ENCODE measurements at places on chromosomes 5 and 9.

DNA sequence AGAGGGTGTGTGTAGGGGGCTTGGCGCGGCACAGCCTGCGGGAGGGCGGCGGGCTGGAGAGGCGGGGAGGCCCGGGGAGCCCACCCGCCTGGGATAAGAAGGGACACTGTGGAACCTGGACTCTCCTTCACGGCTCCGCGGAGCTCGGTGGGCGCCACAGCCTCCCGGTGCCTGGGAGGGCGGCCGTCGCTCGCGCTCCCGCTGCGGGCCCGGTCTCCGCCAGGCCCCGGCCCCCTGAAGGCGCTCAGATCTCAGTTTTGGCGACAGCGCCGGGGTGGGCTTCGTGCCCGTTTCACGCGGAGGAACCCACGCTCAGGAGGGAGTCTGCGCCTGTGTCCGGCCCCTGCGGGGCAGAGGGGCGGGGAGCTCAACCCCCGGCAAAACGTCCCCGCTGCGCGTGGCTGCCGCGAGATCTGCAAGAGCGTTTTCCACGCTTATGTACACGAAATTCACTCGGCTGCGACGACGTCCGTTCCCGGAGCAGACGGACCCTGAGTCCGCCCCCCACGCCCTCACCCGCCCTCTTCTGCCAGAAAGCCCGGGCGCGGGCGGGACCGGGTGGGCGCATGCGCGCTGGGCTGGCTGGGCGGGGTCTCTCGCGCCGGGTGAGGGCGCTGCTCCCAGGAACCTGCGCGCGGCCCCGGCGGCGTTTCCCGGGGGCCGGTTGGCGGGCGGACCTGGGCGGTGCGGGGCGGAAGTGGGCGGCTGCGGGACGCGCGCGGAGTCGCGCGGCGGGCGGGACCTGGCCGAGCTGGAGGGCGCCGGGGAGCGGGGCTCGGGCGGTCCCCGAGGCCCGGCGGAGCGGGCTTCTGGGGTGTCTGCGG is at the start of gene NELFB:
Gene NELFB, plus strand, starts transcription at position 704 of the 824 bp plus-strand sequence.
- peak; percentile 95 for DNase-seq

GRCh38 chr5:35442885-35443639 is 174.6 kb upstream of the SPEF2 start:
- DNase-seq = no peak

- DNase-seq = no peak
These were observed 118.2 kb downstream of the SSBP2 start for GRCh38 chr5:81632679-81633078.

GRCh38 chr5:101390151-101390908 is 487.2 kb upstream of the ST8SIA4 start:
- DNase-seq = no peak

DNA sequence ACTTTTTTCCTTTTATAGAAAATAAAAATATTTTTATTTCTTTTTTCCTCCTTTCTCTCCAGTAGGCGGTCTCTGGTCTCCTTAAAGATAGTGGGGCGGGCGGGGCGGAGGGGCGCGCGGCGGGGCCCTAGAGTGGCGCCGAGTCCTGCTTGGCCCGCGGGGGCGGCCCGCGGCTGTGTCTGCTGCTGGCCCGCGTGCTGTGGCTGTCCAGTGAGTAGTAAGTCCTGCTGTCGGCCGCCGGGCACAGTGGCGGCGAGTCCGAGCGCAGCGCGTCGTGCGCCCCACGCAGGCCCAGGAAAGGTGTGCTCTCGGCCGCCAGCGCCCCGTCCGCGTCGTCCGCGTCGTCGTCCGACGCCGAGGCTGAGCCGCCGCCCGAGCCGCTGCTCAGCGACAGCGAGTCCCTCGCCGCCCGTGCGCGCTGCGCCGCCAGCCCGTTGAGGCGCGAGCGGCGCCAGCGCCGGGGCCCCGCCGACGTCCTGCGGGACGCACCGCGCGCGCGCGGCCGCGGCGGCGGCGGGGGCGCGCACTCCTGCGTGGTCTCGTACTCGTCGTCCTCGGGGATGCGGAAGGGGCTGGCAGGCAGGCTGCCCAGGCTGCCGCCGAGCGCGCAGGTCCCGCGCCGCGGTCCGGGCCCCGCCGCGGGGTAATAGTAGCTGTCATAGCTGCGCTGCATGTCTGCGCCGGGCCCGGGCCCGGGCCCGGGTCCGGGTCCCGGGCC is 52.3 kb downstream of the PSD2 start:
- peak; percentile 61 for DNase-seq

DNA sequence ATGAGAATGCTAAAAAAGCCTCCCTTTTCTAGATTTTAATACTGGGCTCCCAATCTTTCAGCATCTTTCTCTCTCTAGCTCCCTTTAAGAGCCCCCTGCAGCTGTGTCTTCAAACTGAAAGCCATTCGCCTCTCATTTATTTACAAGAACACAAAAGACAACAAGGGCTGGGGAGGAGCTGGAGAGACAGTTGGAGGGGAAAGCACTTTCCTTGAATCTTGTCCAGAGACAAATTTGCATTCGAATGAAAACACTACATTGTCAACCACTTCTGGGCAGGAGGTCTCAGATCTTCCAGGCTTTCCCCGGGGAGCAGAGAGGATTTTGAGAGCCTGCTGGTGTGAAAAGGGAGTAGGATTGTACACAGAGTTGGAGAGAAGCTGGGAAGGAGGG is 518.3 kb downstream of the CTNND2 start:
- DNase-seq = no peak

GRCh38 chr9:91944711-91945110 is 5.3 kb downstream of the ROR2 start:
- DNase-seq = no peak

GRCh38 chr9:71791875-71792274 is 23.6 kb upstream of the CEMIP2 start:
- DNase-seq = no peak

GRCh38 chr9:111362526-111362925 is 32.5 kb upstream of the OR2K2 start:
- no peak for DNase-seq

DNA sequence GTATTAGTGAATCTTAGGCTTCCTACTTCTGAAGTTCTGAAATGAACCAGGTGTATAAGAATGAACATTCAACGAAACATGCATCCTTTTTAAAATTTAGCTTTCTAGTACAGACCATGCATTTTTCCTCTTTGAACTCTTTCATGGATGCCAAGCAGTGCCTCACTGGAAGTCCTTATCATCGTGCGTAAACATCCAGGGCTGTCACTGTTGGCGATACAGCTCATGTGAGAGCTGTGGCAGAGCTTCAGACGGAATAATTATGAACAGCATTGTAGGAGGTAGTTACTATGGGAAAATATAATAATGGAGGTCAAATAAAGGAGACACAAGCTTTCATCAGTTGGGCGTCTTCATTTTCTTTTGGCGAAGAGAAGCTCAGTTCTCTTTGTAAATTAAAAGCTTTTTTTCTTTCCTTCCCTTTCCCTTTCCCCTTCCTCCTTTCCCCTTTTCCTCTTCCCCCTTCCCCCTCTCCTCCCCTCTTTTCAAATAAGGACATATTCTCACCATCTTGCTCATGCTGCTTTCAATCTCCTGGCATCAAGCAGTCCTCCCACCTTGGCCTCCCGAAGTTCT is 167.3 kb downstream of the KDM4C start:
- no peak for DNase-seq

DNA sequence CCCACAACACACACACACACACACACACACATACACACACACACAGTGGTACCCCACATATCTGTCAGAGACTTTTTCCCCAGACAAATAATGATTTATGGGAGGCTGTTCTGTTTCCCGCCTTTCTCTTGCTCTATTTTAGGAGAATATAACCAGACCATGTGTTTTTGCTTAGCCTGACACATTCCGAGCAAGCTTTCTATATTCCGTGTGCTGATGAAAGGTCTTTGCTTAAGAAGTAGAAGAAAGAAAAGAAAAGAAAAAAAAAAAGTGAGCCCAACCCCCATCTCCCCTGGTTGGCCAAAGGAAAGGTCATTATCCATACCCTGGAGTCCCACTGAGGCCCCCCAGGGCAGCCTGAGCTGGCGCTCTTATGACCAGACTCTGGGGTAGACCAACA is 338.6 kb downstream of the SLIT3 start:
- DNase-seq = no peak

DNA sequence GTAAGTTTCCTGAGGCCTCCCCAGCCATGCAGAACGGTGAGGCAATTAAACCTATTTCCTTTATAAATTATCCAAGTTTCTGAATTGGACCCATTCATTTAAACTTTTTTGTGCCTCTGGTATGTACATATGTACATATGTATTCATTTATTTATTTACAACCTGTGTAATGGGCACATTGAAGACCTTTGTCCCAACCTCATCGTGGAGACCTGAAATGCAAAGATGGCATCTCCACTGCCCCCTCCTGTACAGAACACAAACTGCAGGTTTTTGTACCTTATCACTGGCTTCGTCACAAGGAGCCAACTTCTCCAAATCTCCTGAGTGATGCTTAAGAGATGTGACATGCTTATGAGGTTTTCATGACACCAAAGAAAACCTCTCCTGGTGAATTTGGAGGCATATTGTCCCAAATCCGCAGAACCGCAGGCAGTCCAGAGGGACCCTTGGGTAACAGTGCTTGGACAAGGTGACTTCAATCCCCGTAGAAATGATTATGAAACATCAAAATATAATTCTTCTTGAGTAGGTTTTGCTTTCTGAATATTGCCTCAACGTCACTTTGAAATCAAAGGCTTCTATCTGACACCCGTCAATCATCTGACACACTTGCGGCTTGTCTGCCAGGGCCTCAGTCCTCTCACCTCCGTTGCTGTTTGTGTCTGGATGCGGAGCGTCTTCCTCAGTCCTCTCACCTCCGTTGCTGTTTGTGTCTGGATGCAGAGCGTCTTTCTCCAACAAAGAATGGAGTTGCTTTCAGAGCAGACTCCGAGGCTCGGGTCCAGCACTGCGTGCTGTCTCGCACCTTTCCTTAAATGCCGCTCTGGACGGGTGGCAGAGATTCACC is 135.0 kb upstream of the IRX4 start:
- DNase-seq = no peak

DNA sequence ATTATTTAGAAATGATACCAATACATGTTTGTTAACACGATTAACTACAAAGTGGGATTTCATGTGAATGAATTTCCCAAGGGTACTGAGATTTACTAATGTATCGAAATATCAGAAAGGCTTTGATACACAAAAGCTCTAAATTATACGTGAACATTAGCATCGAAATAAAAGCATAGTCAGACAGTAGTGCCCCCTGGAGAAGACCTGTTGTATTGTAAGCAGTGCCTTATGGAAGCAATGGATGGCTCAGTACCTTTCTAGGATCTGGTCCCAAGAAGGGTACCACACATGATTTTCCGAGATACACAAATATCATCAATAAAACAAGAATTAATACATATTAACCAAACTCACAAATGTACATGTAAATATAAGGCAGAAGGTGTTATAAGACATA is 153.8 kb downstream of the CDH12 start:
- no peak for DNase-seq

- no peak for DNase-seq
These were observed 175.9 kb downstream of the ARRDC3 start for GRCh38 chr5:91207248-91207647.

- DNase-seq = no peak
These were observed 232.1 kb downstream of the SH3GL2 start for GRCh38 chr9:17810728-17811571.

DNA sequence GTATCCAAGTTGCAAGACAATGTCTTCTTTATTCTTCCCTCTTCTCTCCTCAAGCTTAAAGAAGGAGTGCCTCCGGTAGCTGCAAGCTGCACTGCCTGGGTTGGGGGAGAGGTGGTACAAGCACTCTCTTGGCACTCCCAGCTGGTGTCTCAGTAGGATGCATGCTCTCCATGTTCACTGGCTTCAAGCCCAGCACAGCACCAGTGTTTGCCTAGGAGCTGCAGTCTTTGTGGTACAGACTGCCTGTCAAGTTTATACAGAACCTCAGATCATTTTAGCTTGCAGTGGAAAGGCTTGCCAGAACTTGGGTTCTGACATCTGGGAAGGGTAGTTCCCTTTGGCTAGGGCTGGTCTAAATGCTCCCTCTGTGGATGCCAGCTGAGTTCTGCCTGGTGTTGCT is 505.6 kb downstream of the MAN2A1 start:
- no peak for DNase-seq

DNA sequence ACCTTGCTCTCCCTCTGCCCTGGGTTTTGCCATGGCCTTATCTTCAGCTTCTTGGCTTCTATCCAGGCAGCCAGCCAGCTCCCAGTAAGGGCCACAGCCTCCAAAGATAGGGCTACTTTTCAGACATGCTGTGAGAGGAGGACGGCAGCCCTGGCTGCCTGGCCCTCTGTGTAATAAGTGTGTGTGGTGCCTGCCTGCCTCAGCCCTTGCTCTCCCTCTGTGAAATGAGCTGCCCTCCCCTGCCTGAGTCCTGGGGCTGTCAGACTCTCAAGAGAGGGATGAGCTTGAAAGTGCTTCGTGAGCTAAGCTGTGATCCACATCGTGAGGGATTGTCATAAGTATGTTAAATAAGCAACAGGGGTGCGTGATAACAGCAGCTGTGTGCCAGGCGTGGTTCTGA is 8.1 kb downstream of the NDST1 start:
- DNase-seq = no peak

DNA sequence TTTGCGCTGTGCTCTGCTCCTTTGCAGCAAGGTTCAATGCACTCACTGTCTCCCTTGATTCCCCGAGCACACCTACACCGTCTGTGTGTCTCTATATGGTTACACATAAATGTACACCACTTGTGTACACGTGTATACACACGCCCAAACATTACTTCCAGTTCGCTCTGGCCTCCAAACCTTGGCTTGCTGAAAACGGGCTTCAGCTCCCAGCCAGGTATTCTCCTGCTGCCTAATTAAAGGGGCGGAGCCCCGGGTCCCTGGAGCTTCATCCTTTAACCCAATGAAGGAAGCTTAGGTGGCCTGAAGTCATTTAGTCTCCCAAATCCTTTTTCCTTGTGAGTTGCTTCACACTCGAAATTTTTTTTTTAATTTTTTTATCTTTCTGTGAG is 4.6 kb downstream of the ISL1 start:
- no peak for DNase-seq

- no peak for DNase-seq
These were observed 861 bp downstream of the ZFYVE16 start for GRCh38 chr5:80408484-80409366.

DNA sequence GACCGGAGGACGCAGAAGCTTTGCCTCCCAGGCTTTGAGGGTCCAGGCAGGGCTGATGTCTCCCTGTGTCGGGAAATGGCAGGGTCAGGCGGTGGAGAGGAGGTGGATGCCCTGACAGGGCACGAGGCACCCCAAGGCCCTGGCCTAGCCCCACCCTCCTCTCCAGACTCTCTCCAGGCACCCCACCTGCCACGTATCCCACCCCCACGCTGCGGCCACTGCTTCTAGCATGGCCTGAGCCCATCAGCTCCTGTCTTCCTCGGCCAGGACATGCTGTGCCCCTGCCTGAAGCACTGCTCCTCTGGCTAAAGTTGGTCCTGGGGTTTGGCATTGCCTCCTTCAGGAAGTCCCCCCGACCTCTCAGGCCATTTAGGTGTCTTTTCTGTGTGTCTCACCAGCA is 64.2 kb upstream of the RXRA start:
- DNase-seq = no peak

GRCh38 chr9:111957856-111958631 is 61.4 kb downstream of the UGCG start:
- DNase-seq = no peak

- no peak for DNase-seq
These were observed 22.3 kb downstream of the NCS1 start for GRCh38 chr9:130194378-130194932.

- no peak for DNase-seq
These were observed 73.8 kb downstream of the AMBP start for GRCh38 chr9:114004221-114004716.

- no peak for DNase-seq
These were observed 394.3 kb downstream of the OSTF1 start for GRCh38 chr9:75482566-75482965.
